ENCODE measurements at places on chromosomes 11 and 22. TPM values are rescaled to one million over a fixed set of nuclear protein-coding genes. Genes with fewer than 3 reads are reported as not detected.
A peak's percentile ranks its signal among the peaks of the same experiment; 100 is the strongest.

The UPK3A gene
- total RNA-seq = not detected

The CASP5 gene
- not detected for total RNA-seq

The CBLIF gene
- not detected for total RNA-seq

The OR2AG2 gene
- total RNA-seq = 0.26 TPM

The APOL6 gene
- 0.07 TPM for total RNA-seq

The GGT5 gene
- total RNA-seq = 0.20 TPM

The SGSM1 gene
- 3.2 TPM for total RNA-seq

The SLC22A12 gene
- not detected for total RNA-seq

GRCh38 chr11:8908099-8908498 is 2.9 kb upstream of the AKIP1 start:
- H3K4me3 ChIP-seq = no peak overlapping the region
- DNase-seq = no peak
- peaks cover 4% of the 10 kb centered on the region for H3K4me1 ChIP-seq
- H3K27ac ChIP-seq = no peak overlapping the region
- no peaks in the 10 kb centered on the region for H3K27me3 ChIP-seq
- H3K36me3 ChIP-seq = no peaks in the 10 kb centered on the region

DNA sequence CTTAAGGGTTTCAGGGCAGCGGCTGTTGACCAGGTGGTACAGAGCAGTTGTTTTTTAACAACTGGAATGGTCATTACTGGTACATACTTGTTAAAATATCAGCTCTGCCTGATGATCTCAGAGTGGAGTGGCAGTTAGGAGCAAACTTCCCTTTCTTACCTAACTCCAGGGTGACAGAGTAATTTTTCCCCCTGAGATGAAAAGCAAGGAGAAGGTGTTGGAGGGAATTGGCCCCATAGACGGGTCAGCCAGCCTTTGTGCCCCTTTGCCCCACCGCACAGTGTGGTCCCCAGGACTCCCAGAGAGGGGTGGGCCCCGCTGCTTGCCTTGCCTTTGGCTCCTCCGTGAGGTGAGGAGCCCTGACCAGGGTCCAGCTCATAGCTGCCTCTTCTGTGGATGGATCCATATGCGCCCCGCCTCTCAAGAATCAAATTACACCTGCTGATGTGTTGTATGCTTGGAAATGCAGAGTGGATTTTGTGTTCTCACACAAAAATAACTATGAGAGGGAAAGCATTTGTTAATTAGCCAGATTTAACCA is 27.0 kb upstream of the SORL1-AS1 start:
- no peaks in the 10 kb centered on the region for H3K27me3 ChIP-seq
- H3K27ac ChIP-seq = peak overlapping the region; percentile 21
- H3K36me3 ChIP-seq = peaks cover 35% of the 10 kb centered on the region

DNA sequence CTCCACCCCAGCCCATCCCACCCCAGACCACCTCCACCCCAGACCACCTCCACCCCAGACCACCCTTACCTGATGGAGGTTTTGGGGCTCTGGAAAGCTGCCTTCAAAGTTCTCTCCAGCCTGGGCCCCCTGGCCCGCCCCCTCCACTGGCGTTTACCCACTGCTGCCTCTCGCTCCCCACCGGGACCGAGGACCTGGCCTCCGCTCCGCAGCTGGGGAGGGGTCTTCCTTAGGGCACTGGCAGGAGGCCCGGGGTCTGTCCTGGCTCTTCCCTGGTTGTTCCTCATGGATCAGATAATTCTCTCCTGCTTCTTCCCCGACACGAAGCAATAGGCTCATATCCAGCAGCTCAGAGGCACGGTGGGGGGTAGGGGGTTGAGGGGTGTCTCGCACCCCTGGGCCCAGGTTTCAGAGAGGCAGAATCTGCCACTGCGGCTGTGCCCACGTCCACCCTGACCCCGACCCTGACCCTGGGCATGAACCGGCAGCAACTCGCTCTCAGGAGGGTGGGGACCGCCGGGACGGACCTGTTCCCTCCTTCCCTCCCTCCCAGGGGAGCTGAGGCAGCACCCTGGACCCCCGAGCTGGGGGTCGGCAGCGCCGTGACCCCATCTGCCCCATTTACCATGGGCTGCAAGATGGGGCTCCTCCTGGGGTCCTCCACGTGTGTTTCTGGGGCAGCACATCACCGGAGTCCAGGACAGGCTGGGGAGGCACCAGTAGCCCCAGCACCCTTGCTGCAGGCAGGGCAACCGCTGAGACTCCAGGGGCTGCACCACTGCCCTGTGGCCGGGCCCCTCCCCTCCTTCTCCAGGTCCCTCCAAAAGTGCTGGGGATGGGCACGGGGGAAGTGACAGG is 12.9 kb downstream of the KRTAP5-5 start:
- DNase-seq = no peak
- no peaks in the 10 kb centered on the region for H3K27me3 ChIP-seq
- H3K4me1 ChIP-seq = no peaks in the 10 kb centered on the region
- no peak overlapping the region for H3K4me3 ChIP-seq
- no peaks in the 10 kb centered on the region for H3K36me3 ChIP-seq
- H3K27ac ChIP-seq = no peak overlapping the region

DNA sequence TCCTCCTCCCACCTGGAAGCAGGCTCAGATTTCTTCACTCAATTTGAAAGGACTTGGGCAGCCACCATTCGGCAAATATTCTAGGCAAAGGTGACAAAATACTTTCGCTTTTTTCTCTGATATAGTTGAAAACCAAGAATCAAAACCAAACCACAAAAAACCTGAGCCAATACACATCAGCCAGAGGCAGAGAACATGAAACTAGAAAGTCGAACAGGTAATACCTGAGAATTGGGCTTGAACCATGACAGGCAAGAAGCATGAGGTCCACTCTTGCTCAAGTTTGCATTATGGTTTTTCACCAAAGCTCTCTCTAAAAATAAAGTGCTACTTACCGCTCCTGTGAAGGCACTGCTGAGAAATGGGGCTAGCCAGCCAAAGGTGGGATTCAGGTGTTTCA is 26.2 kb upstream of the LDLRAD3 start:
- H3K36me3 ChIP-seq = no peaks in the 10 kb centered on the region
- H3K27me3 ChIP-seq = no peaks in the 10 kb centered on the region
- no peak overlapping the region for H3K27ac ChIP-seq
- peaks cover 8% of the 10 kb centered on the region for H3K4me1 ChIP-seq
- H3K4me3 ChIP-seq = no peak overlapping the region

DNA sequence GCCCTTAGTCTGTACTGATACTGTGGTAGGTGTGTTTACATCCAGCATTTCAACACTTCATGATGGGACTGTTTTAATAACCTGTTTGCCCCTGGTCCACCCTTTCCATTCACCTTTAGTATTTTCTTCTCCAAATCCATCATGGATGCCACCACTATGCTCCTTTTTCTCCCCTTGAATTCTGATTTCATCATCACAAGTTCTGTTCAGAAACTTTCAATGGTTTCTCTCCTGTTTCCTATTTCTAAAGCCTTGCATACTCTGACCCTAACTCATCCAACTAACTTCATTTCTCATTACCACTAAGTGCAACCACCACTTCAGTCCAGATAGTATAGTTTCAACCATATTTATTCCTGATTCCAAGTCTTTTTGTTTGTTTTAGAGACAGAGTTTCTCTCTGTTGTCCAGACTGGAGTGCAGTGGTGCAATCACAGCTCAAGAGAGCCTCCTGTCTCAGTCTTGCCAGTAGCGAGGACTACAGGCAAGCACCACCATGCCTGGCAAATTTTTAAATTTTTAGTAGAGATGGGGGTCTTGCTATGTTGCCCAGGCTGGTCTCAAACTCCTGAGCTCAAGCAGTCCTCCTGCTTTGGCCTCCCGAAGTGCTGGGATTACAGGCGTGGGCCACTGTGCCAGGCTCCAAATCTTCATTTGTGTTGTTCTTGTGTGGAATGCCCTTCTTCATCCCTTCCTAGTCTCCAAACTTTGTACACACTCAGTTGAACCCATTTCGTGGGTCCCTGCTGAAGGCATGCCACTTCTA is 1.2 kb upstream of the LIN7C start:
- DNase-seq = no peak
- H3K4me3 ChIP-seq = peak overlapping the region; percentile 100
- H3K4me1 ChIP-seq = peaks cover 2% of the 10 kb centered on the region
- H3K27me3 ChIP-seq = no peaks in the 10 kb centered on the region
- no peaks in the 10 kb centered on the region for H3K36me3 ChIP-seq

GRCh38 chr22:34903416-34903815 is 162.5 kb upstream of the ISX start:
- no peak overlapping the region for H3K4me3 ChIP-seq
- no peak overlapping the region for H3K27ac ChIP-seq
- H3K27me3 ChIP-seq = no peaks in the 10 kb centered on the region
- DNase-seq = no peak
- H3K4me1 ChIP-seq = no peaks in the 10 kb centered on the region
- H3K36me3 ChIP-seq = no peaks in the 10 kb centered on the region

- no peaks in the 10 kb centered on the region for H3K27me3 ChIP-seq
- H3K4me1 ChIP-seq = no peaks in the 10 kb centered on the region
- H3K36me3 ChIP-seq = peaks cover 2% of the 10 kb centered on the region
- no peak for DNase-seq
- peak overlapping the region; percentile 4 for H3K4me3 ChIP-seq
Observed at GRCh38 chr11:66548774-66549630, 2.3 kb downstream of the ACTN3 start.

- no peaks in the 10 kb centered on the region for H3K36me3 ChIP-seq
- no peaks in the 10 kb centered on the region for H3K4me1 ChIP-seq
- H3K27ac ChIP-seq = no peak overlapping the region
- DNase-seq = no peak
- no peak overlapping the region for H3K4me3 ChIP-seq
Observed at GRCh38 chr11:30258679-30259078, 27.9 kb downstream of the FSHB start.

GRCh38 chr11:69299572-69299971 is 5.6 kb downstream of the MYEOV start:
- H3K4me3 ChIP-seq = no peak overlapping the region
- DNase-seq = no peak
- no peaks in the 10 kb centered on the region for H3K4me1 ChIP-seq
- no peaks in the 10 kb centered on the region for H3K27me3 ChIP-seq
- H3K36me3 ChIP-seq = no peaks in the 10 kb centered on the region

DNA sequence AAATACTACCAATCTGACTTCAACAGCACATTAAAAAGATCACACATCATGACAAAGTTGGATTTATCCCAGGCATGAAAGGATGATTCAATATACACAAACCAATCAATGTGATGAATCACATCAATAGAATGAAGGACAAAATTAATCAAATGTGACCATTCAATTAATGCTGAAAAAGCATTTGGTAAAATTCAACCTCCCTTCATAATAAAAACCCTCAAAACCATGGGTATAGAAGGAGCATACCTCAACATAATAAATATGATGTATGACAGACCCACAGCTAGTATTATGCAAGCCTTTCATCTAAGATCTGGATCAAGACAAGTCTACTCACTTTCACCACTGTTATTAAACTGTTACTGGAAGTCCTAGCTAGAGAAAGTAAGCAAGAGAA is 921.7 kb upstream of the RAG2 start:
- H3K4me1 ChIP-seq = no peaks in the 10 kb centered on the region
- peaks cover 2% of the 10 kb centered on the region for H3K36me3 ChIP-seq
- no peak for DNase-seq
- no peak overlapping the region for H3K4me3 ChIP-seq
- no peak overlapping the region for H3K27ac ChIP-seq

- no peak for DNase-seq
- no peaks in the 10 kb centered on the region for H3K4me1 ChIP-seq
- H3K36me3 ChIP-seq = no peaks in the 10 kb centered on the region
- H3K27me3 ChIP-seq = no peaks in the 10 kb centered on the region
- no peak overlapping the region for H3K27ac ChIP-seq
Observed at GRCh38 chr11:31030138-31030792, 339.3 kb downstream of the DCDC1 start.

DNA sequence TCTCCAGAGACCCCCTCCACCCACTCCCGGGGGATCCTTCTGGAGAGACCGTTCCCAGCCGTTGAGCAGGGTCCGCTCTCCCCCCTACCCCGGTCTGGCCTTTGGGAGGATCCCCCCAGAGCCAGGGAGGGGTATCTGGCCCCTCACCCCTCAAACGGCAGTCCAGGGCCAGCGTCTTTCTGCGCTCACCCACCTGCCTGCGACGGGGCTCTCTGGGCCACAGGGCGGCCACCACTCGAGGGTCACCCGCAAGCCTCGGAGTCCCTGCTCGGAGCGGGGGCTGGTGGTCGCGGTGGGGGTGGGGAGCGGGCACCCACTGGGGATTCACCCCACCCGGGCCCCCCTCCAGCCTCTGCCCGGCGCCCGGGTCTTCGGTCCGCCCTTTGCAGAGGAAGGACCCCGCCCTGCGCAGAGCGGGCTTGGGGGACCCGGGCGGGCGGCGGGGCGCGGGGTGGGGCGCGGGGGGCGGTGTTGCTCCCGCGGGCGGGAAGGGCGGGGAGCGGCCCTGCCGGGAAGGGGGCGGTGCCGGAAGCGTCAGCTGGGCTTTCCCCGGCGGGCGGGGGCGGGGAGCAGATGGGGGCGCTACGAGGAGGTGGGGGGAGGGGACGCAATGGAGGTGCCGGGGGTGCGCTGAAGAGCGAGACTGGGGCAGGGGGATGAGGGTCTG is 16.6 kb downstream of the CRELD2 start:
- peaks cover 2% of the 10 kb centered on the region for H3K4me1 ChIP-seq
- 0 out of 2 replicates have a peak overlapping the region, but pooled peaks have one; percentile 19 for H3K4me3 ChIP-seq
- peak; percentile 67 for DNase-seq
- no peaks in the 10 kb centered on the region for H3K36me3 ChIP-seq
- no peaks in the 10 kb centered on the region for H3K27me3 ChIP-seq

DNA sequence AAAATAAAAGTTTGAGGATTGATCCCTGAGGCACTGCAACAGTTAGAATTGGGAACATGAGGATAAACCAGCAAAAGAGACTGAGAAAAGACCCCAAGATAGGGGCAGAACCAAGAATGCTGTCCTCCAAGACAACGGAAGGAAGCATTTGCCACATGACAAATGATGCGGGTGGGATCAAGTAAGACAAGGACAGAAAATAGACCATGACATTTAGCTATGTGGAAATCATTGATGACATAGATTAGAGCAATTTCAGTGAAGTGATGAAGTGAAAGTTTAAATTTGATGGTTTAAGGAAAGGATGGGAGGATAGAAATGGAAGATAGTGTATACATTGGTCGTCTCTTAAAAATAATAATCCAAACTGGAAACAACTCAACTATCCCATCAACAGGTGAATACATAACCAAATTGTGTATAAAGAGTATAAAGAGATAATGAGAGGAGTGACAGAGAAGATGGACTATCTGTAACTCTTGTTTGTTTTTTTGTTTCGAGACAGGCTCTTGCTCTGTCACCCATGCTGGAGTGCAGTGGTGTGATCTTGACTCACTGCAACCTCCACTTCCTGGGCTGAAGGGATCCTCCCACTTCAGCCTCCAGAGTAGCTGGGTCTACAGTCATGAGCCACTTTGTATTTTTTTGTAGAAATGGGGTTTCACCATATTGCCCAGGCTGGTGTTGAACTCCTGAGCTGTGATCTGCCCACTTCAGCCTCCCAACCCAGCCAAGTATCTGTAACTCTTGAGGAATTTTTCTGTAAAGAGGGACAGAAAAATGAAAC is 48.7 kb upstream of the FDX1 start:
- H3K4me1 ChIP-seq = no peaks in the 10 kb centered on the region
- no peak overlapping the region for H3K4me3 ChIP-seq

Data from H9 (cell line).